ENCODE measurements at places on chromosomes 6 and 20. TPM values are rescaled to one million over a fixed set of nuclear protein-coding genes. Genes with fewer than 3 reads are reported as not detected.

Gene UBD
- 7.8 TPM for total RNA-seq

Gene HCRTR2
- not detected for total RNA-seq

Gene PNLDC1
- total RNA-seq = not detected

Gene ADGB
- total RNA-seq = not detected

Gene TXLNB
- 0.95 TPM for total RNA-seq

Gene COX4I2
- total RNA-seq = not detected

Gene RAB44
- not detected for total RNA-seq

Gene OR2B6
- not detected for total RNA-seq

Gene PKIB
- 0.17 TPM for total RNA-seq

Gene BTN2A1
- total RNA-seq = 9.2 TPM

Gene ZNF391
- total RNA-seq = 0.26 TPM

Gene ENPP4
- 0.26 TPM for total RNA-seq

Gene RAET1E
- total RNA-seq = not detected

Gene C20orf204
- 3.3 TPM for total RNA-seq

Gene MAVS
- total RNA-seq = 15.5 TPM

Gene RAET1L
- total RNA-seq = not detected

Gene PI16
- under 0.01 TPM for total RNA-seq

Gene GLP1R
- not detected for total RNA-seq

Gene ZNF133
- total RNA-seq = 14.5 TPM

Gene LINC00237
- total RNA-seq = not detected

Gene BPIFB1
- not detected for total RNA-seq
